ENCODE measurements at places on chromosomes 12 and 14.

GRCh38 chr14:65206448-65207096 lies 104.3 kb upstream of the MAX start:
- no peak for DNase-seq

DNA sequence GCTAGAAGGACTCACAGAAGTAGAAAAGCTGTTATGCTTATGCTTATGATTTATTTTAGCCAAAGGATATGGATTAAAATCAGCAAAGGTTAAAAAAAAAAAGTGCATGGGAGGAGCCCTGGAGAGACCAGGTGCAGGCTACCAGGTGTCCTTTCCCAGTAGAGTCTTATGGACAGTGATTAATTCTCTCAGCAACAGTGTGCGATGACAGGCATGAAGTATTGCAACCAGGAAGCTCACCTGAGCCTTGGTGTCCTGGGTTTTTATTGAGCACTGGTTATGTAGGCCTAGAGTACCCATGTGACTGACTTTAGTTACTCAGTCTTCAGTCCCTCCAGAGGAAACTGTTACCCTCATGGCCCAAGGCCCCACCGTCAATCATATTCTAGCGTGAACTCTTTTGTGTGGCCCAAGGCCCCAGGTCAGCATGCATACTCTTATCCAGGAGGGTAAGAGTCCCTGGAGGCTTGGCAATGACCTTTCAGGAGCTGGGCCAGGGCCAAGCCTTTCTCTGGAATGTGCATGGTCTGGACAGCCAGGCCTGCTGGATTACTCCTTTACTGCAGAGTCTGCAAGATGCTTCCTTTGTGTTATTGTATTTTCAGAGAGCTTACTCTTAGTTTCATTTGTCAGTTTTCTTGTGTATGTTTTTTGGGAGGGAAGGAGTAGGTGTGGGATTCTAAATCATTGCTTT lies 69.6 kb upstream of the RD3L start:
- no peak for DNase-seq

DNA sequence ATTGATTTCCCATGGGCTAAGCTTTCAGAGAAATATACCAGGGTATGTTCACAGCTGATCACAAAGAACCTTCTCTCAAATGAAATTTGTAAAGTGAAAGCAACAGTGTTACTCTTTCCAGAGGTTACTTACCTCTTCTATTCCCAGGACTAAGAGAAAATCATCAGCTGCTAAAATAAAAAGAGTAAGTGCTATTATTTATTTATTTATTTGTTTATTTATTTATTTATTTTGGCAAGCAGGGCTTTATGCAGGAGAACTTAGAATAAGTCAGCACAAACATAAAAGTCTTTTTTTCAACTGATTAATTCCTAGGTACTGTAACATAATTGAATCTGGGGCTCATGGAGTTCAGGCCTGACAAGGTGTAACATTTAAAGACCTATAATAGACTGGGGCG lies 93.9 kb upstream of the SYT10 start:
- DNase-seq, result no peak

DNA sequence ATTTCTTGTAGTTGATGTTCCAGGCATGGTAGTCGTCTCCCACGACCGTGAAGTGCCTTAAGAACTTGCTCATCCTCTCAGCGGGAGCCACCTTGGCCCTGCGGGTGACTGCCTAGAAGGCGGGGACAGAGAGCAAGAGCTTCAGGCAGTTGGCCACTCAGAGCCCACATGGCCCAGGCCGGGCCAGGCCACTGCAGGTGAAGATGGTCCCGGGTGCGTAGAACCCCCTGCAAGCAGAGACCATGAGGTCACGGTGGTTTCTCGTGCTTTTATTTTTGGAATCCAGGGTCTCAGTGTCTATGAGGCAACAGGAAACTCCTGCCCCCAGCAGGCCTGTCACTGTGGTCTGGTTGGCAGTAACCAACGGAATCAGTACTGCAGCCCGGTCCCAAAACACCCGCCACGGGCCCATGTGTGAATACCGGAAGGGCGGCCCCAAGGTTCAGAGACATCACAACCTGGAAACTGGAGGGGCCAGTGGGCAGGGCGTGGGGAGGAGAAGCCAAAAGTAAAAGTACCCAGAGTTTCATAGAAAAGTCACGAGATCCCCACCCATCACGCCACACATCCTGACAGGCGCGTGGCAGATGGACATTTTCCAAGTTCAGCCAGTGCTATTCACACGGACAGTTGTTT lies 27.5 kb downstream of the HVCN1 start:
- DNase-seq, result no peak

- no peak for DNase-seq
Measured at GRCh38 chr14:101875727-101876554, 88.4 kb upstream of the DYNC1H1 start.

DNA sequence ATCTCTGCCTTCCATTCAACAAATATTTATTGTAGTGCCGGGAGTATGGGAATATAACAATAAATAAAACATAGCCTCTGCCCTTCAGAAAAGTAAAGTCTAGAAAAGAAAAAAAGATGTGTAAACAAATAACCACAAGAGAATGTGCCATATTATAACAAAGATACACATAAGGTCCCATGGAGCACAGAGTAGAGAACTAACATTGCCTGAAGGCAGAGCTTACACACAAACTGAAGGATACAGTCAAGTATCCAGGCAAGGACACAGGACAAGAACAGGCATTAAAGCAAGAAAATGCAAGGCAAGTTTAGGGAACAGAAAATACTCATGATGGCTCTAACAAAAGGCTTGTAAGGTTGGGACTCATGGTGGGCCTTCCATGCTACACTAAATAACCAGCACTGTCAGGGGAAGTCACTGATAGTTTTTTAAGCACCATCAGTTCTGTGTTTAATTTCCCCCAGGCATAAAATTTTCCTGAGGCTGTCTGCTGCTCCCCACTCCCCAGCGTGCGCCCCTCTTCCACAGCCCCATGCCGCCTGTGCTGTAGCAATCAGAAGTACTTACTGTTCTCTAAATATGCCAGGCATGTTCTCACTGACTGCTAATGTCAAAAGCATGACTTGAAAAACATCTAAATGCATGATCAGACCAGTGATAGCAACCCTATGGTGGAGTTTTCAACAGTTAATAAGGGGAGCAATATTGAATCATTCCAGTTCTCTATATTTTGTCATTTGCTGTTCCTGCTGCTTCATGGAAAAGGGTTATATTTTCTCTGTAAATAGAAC lies 77.8 kb downstream of the ANKS1B start:
- no peak for DNase-seq

DNA sequence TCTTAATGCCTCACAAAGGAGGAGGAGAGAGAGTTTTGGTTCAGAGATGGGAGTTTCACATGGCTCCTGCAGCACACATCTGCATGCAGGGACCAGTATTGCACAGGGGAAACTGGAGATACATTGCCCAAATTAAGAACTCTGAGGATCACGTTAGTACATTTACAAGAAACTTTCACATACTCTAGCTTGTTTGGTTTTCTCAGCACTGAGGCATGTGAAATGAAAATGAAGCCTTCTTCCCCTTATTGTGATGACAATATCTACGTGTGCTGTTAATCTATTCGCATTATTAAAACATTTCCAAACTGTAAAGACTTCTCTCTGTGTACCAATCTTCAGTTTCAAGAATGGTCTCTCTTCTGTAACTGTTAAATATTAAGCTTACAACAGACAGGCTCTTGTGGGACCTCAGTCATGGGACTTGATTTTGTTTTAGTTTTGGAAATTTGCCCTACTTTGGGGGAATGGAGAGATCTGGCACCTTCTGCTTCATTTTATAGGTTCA lies 124.7 kb downstream of the DAAM1 start:
- no peak for DNase-seq

GRCh38 chr12:8012651-8013309 lies 19.7 kb upstream of the FOXJ2 start:
- no peak for DNase-seq

GRCh38 chr14:20597108-20597507 lies 5.9 kb upstream of the RNASE12 start:
- no peak for DNase-seq

GRCh38 chr12:121261398-121261797 lies 35.1 kb downstream of the CAMKK2 start:
- DNase-seq, result no peak

DNA sequence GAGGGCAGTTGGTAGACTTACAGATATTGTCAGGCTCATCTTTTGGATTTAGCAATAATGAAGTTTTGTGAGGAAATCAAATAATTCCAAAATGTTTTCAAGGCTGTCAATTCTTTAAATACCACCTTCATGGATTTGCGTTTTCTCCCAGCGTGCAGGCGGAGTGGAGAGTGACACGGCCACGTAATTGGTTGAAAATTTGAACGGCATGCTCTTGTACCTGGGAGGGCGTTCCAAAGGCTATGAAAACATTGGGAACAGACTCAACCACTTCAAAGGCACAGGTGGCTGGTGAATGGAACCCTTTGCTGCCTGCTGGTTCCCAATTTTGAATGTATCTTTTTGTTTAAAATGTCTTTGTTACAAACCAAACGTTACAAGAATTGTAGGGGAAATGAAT lies 12.4 kb downstream of the SMIM41 start:
- DNase-seq, result no peak

- DNase-seq, result no peak
Measured at GRCh38 chr14:40232302-40232701, 800.1 kb upstream of the FBXO33 start.

DNA sequence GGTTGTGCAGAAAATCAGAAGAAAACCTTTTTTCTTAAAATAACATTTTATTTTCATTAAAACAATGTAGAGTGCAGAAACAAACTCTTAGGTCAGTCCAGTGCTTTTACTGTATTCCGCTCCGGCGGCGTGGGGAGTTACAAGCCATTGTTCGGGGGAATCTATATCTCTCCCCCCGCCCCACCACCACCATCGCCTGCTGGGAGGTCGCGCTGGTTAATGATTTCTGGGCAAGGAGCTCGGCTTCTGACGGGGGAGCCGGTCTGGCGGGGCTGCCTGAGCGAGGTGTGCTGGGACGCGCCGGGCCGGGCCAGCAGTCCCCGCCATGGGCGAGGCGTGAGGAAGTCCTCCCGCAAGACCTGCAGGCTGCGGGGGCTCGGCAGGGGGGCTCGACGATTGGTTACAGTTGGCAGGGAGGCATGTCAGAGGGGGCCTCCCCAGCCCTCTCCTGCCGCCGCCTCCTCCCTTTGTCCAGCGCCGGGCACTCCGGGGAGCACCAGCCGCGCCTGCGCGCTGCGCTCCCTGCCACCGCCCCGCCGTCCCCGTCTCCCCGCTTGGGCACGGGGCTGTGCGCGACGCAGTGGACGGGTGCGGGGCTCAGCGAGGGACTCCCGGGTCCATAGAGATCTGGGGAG lies 1.0 kb upstream of the DUSP6 start:
- peak; percentile 72 for DNase-seq

GRCh38 chr14:75158843-75159614 lies 17.4 kb downstream of the TMED10 start:
- no peak for DNase-seq

- DNase-seq, result no peak
Measured at GRCh38 chr14:39762576-39763401, 330.6 kb upstream of the FBXO33 start.

- no peak for DNase-seq
Measured at GRCh38 chr14:74570696-74571095, 41.3 kb downstream of the LTBP2 start.

DNA sequence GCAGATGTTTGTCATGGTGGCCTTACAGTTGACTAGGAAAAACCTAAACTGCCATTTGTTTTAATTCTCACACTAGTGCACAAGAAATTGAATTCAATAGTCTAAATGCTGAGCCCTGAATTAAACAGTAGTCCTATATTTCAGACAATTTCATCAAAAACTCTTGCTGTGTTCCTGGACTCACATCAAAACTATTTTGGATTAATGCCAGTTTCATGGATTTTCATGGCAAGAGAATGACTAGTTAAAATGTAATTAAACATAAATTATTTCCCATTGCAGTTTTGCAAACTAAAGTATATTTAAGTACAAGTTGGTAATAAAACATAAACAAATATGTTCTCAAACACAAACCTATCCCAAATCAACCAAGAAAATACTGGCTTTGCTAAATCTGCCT lies 468.0 kb upstream of the PRICKLE1 start:
- DNase-seq, result peak; percentile 34

- no peak for DNase-seq
Measured at GRCh38 chr12:2745655-2746054, 49.1 kb upstream of the FKBP4 start.

- DNase-seq, result peak; percentile 69
Measured at GRCh38 chr12:29762637-29763300, 21.0 kb downstream of the TMTC1 start.

GRCh38 chr14:71354142-71354541 lies 446.9 kb downstream of the PCNX1 start:
- no peak for DNase-seq

DNA sequence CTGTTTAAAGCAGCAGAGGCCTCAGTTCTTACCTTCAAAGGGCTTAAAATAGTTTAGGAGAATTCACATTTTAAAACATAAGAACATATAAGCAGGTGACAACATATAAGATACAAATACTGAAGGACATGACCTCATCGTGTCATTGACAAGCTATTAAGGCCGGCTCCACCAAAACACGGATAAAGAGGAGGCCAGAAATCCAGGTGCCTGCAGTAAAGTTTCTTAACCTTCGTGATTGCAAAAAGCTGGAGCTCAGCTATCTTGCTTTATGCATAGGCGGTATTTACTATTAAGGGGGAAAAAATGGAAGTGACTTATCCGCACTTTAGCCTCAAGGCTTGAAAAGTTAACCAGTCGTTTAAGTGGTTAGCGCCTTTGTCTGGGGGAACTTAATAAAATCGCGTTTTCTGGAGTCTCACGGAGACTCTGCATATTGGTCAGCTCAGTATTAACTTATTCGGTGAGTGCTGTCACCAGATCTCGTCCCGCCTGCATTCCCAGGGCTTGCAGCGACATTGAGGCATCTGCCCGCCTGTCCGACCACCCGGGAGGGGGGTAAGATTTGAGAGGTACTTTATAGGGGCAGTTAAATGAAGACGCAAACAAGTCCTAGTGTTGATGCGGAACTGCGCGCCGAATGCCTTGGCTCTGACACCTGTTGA lies 1.1 kb upstream of the SP1 start:
- DNase-seq, result no peak

GRCh38 chr12:132904718-132905328 lies 17.4 kb upstream of the CHFR start:
- DNase-seq, result no peak

GRCh38 chr14:58994130-58994529 lies 194.3 kb upstream of the DAAM1 start:
- DNase-seq, result no peak

DNA sequence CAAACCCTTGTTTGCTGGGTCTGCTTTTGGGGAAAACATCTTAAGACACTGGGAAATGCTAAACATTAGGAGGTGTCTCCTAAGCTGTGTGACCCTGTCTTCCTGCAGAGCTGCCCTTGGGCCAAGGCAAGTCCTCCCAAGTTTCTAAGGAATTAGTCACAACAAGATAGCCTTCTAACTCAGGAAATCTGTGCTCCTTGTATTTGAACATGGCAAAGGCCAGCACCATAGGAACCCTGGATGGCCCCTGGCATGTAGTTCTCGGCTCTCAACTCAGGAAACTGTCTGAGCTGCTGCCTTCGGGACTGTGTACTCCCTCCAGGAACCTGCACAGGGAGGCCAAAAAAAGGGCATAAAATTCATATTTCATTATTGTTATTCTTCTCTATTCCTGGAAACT lies 37.6 kb upstream of the LTBP2 start:
- no peak for DNase-seq

- DNase-seq, result no peak
Measured at GRCh38 chr14:20501346-20501745, 4.0 kb upstream of the RNASE10 start.

Data from NCI-H446 (cell line).